ENCODE measurements at places on chromosomes 2 and 18.

DNA sequence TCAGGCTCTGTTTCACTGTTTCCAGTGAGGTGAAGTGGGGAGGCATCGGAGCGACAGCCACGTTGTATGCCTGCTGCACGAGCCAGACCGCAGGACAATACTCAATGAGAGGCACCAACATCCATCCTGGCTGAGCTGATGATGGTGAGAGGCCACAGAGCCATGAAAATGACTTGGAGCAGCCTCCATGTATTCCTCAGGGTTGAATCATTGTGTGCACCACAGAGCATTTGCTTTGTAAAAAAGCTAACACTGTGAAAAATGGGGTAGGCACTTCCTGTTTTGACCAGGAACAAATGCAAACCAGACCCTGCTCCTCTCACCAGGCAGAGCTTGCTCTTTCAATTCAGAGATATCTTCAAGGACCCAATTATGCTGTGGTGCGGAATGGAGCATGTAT lies 87.2 kb downstream of the LPIN1 start:
- DNase-seq: peak; percentile 52

GRCh38 chr18:26579941-26580618 lies 31.7 kb upstream of the KCTD1 start:
- no peak for DNase-seq

DNA sequence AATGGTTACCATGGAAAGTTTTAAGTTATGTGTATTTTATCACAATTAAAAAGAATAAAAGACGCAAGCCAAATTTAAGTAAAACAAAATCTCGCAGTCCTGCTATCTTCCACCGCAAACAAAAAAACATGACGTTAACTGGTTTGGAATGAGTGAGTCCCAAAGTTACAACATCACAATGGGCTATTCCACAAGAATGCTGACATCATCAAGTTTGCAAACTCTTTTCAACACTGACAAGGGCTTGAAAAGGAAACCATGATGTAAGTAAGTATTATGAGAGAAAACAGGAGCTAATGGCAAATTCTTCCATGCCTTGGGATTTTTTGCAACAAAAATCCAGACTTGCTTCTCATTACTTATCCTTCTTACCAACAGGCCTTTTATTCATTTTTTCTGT lies 31.1 kb downstream of the SIGLEC15 start:
- no peak for DNase-seq

DNA sequence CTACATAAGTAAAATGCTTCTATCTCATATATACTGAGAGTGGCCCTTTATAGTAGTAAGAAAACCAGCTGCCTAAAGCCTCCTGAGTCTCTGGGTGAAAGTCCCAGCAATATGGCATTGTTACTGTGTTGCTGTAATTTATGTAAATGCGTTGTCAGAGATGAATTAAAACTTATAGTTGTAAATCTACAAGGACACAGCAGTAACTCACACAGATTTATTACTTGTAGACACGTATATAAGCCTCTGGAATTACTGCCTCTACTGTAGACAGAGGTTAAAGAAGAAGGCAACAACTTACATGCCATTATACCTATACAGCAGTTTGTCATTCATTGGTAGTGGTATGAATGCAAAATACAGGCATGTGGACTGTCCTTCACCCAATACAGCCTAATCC lies 169.1 kb upstream of the BOD1L2 start:
- no peak for DNase-seq

- DNase-seq: no peak
These were observed 23.6 kb downstream of the ALPK2 start for GRCh38 chr18:58605027-58606020.

GRCh38 chr2:153557211-153557610 lies 78.6 kb upstream of the RPRM start:
- DNase-seq: no peak

- DNase-seq: no peak
These were observed 1.3 kb downstream of the LRRTM4 start for GRCh38 chr2:77520641-77521547.

- DNase-seq: no peak
These were observed 102.9 kb downstream of the TGFA start for GRCh38 chr2:70450641-70451250.

GRCh38 chr2:69624611-69625010 lies 18.9 kb downstream of the AAK1 start:
- no peak for DNase-seq

GRCh38 chr2:44839771-44840502 lies 101.6 kb upstream of the SIX3 start:
- no peak for DNase-seq

- DNase-seq: no peak
These were observed 65.2 kb downstream of the COPS8 start for GRCh38 chr2:237150831-237151375.

- DNase-seq: no peak
These were observed 184.4 kb downstream of the MYO3B start for GRCh38 chr2:170362313-170362870.

DNA sequence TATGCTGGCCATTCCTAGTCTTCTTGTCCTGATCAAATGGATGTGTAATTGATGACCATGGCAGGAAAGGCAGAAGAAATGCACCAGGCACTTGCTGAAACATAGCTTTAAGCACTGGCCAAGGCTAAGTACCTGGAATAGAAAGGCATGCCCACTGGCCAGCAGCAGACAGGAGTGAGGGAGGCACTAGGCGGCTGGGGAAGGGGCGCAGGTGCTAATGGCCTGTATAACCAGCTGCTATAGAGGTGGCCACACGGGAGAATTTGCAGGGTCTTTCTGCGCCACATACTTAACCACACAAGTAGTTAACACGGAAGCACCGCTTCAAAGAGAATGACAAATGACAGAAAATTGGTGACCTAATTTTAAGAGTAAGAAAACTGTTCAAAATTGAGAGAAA lies 66.3 kb upstream of the CHRNA1 start:
- no peak for DNase-seq

DNA sequence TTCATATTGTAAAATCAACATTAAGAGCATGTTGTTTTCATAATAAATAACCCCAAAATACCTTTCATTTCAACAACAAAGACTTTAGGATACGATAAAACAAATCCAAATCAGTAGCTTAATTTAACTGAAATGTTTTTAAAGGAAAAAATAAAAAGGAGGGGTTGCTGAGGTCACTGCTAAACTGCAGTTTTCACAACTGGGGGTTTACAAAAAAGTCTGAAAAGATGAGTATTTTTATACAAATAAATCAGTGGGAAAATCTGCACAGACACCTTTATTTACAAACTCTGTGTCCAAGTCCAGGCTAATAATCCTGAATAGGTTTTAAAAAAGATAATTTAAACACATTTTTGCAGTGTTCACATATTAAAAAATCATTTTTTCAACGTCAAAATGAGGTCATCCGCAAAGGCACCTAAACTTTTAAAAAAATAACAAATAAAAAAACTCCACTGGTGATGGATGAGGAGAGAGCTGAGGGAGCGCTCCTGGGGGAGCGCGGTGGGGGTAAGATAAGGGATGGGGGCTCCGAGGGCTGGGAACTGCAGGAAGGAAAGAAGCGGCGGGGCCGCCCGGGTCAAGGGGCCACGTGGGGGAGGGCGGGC lies 3.1 kb downstream of the DLX2 start:
- DNase-seq: no peak

- DNase-seq: no peak
These were observed 49.0 kb upstream of the GLI2 start for GRCh38 chr2:120686511-120687168.

DNA sequence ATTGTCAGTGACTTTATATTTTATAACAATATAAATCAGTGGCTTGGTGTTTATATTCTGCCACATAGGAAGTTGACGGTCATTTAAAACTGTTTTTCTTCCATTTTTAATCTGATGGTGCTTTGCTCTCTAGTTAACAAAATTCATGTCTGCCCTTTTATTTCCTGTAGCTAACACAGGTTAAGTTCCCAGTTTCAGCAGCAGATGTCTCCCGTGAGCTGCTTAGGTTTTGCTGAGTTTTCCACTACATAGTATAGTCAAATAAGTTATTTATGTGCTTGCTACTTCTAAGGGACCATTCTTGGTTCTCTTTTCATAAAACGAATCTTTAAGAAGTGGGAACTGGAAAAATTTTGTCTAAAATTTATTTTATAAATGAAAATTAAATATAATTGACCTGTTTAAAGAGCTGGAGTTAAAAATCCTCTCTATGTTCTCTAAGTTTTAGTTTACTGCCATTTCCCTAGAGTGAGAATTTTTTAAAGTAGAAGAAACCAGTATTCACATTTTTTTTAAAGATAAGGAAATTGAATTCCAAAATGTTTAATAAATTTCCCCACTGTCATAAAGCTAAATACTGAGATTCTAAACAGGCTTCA lies 20.6 kb downstream of the HTR2B start:
- DNase-seq: peak; percentile 52

- no peak for DNase-seq
These were observed 48.8 kb downstream of the SH3BP4 start for GRCh38 chr2:235000426-235001236.

GRCh38 chr2:69465513-69466456 lies 28.6 kb upstream of the NFU1 start:
- no peak for DNase-seq

DNA sequence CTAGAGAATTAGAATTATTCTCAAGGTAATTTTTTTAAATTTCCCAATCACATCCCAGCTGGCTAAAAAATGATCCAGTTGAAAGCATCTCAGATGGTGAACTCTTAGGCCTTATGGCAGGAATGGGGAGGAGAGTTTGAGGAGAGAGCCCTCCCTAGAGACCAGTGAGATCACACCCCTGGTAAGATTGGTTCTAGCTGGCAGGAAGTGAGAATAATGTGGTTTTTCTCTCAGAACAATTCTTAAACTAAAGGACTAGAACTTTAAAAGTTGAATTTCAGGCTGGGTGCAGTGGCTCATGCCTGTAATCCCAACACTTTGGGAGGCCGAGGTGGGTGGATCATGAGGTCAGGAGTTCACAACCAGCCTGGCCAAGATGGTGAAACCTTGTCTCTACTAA lies 120.2 kb downstream of the MYO3B start:
- DNase-seq: no peak

GRCh38 chr18:73784853-73785252 lies 362.8 kb downstream of the FBXO15 start:
- no peak for DNase-seq

DNA sequence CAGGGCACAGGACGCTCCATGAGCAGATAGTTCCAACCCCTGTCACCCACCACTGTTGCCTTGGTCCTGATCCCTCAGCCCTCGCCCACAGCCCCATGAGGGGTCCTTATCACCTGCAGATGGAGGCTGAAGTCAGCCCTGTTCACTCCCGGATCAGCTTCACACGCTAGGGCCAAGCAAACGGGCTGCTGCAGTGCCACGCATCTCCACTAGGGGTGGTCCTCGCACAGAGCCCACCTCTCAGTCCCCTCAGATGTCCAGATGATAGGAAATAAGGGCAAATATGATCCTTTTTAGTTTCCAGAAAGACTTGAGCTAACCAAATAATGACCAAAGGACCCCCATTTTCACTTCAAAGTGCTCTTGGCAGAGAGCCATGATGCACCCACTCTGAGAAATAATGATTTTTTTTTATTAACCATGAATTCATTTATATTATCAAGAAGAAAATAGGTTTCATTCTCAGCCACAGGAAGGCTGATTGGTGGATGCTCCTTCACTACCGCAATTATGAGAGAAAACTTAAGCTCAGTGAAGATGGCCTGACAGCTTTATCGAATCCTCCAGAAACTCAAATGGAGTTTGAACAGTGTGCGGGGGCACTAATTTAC lies 71.9 kb upstream of the KLHL29 start:
- DNase-seq: peak; percentile 67

DNA sequence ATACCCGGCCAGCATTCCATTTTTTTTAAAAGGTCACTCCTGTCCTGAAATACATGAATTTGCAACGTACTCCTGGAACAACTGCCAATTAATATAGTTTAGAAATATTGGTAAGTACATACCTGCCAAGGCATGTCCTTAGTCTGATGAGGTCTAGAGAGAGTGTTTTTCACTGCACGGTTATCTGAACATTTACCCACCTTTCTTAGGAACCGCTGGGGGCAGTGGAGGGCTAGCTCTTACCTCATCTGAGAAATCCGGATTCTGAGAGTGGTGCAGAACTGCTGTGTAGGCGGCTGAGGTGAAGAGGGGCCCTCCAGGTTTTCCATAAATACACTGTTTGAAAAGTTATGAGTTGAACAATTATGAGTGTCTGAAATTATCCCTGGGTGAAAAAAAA lies 133.1 kb upstream of the CCDC195 start:
- no peak for DNase-seq

GRCh38 chr2:3754795-3755194 lies 51.4 kb downstream of the DCDC2C start:
- DNase-seq: no peak

DNA sequence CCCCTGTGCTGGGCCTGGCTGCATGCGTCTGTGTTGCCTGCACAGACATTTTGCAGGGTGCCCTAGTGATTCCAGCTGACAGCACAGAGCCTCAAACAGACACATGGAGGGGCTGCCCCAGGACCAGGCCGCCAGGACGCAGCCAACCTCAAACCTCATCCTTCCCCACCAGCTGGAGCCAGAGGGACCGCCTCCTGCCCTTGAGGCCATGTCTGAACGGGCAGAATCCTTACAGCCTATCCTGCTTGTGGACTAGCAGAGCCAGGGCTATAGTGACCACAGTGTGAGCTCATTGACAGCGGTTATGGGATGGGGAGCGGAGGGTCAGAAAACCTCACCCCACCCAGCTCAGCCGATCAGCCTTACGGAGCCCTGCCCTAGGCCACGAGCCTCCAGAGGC lies 22.4 kb downstream of the ODC1 start:
- no peak for DNase-seq

GRCh38 chr2:240790370-240791220 lies 29.4 kb downstream of the KIF1A start:
- DNase-seq: no peak

DNA sequence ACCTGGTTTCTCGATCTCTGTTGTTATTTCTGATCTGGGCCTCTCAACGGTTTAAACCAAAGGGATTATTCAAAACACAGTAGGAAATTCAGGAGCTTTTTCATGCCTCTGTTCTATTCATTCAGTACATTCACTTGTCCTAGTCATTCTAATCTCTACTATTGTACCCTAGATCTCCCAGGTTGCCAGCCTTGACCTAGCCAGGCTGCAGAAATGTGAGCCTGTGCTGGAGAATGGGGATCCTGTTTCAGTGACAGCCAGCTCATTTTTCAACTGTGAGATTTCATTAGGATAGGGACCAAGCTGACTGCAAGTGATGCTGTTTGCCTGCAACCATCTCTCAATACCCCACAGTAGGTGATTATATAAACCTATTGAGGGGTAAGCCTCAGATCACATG lies 186.2 kb downstream of the CMPK2 start:
- no peak for DNase-seq

GRCh38 chr2:196712867-196713266 lies 73.4 kb downstream of the CCDC150 start:
- no peak for DNase-seq

DNA sequence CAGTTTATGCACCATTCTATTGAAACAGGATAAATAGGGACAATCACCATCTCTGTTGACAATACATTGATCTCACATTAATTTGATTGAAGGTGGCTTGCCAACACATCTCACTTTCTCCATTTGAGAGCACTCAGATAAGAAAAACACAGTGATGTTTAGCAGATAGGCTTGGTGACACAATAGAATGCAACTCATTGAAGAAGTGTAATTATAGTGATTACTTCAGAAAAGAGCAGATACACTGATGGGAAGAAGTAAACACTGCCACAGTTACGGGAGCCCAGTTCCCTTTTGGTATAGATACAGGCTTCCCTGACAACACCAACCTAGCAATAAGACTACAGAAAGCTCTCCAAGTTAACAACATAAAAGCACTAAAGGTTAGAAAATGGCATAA lies 89.1 kb downstream of the FIGN start:
- no peak for DNase-seq

- DNase-seq: no peak
These were observed 16.8 kb downstream of the DBI start for GRCh38 chr2:119383410-119384140.

GRCh38 chr2:113240150-113240914 lies 38.4 kb downstream of the PAX8 start:
- no peak for DNase-seq
